ENCODE measurements at places on chromosomes 2 and 18. TPM values are rescaled to one million over a fixed set of nuclear protein-coding genes. Genes with fewer than 3 reads are reported as not detected.

The ICOS gene
- total RNA-seq, result not detected

The MIB1 gene
- total RNA-seq, result 99.2 TPM

The SOCS6 gene
- 59.6 TPM for total RNA-seq

The STEAP3 gene
- not detected for total RNA-seq
